ENCODE measurements at places on chromosomes 3 and 15.

- no peak for DNase-seq
Observed at GRCh38 chr3:196813903-196814302, 53.8 kb upstream of the SENP5 start.

DNA sequence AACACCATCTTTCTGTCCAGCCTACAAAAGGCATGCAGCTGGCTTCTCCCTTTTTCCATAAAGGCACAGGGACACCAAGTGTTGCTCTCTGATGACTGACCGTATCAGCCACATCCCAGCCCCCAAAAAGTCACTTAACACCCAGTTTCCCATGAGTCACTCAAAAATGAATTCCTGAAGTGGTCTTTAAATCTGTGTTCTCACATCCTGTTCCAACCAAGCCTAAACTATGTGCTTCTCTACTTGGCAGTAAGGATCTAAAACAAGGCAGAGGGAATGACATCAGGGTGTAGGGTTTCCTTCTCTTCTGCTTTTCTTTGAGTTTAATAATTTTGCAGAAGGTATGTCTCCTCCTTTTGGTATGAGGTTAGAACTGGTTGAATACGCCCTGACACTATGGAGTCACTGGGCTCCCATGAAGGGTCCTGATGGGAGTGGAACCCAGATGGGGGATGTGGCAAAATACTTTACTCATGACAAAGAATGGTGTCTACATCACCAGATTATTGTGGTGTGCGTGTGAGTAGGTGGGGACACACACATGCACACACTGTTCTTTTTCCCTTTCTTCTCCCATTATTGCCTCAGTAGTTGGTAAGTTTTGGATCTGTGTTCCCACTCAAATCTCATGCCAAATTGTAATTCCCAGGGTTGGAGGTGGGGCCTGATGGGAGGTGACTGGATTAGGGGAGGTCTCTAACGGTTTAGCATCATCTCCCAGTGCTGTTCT is 35.6 kb upstream of the CCK start:
- DNase-seq = no peak

DNA sequence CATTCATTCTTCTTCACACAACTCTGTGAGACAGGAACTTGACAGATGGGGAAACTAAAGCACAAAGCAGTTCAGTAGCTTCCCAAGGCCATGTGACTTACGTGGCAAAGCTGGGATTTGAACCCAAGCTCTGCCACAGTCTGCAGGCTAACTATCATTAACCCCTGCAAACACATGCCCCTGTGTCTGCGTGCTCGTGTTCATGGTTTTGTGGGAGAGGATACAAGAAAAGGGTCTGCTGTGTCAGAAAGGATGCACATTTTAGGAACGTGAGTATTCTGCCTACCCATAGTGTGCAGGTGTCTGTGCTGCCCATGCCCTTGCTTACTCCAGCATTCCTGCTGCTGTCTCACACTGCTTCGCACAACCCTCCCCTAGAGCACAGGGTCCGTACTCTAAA is 137.0 kb downstream of the CHDH start:
- no peak for DNase-seq

DNA sequence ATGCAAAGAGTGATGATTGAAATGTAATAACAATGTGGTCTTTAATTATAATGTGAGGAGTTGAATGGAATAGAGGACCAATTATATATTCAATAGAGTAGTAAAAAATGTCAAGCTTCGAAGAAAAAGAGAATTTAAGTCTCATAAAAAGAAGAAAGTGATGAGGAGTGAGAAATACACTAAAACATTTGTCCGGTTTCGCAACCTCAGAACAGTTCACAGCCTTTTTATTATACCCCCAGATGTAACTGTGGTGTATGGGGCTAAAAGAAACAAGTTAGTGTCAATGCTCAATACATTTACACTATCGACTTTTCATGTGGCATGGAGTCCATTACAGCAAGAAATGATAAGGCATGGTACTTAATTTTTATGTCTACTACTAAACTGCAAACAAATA is 386.5 kb upstream of the ATP11B start:
- DNase-seq = no peak

- DNase-seq = peak; percentile 74
Observed at GRCh38 chr3:145798696-145799537, 362.1 kb downstream of the PLOD2 start.

DNA sequence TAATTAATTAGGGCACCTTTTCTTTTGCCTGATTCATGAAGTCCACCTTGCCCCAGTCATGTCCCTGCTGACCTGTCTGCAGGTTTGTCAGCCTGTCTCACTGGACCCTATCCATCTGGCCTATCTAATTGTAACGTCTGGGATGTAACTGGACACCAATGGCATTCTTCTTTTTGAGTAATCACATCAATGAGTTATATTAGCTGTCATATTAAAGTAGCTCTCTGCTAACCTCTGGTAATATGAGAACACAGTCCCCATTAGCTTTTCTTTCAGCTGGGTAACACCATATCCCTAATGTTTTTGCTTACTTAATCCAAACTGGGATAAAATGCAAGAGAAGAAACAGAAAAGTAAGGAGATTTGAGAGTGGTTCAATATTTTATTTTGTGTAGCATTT is 166.2 kb upstream of the VEPH1 start:
- DNase-seq = no peak

DNA sequence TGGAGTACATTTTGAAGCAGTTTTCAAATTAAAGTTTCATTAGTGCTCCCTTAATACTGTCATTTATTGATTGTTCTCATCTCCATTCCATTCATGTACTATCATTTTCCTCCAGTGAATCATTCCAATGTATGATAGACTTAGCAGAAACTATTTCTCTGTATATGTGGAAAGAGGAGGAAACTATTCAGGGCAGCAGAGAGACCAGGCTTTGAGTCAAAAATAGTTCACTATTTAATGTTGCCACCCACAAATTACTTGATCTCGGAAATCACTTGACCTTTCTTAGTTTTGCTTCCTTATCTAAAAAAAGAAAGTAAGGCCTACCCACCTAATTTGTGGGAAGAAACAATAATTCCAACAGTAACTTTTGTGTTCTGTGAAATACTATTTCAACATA is 610.5 kb upstream of the ZNF385D start:
- no peak for DNase-seq

GRCh38 chr3:176914764-176915163 is 282.5 kb downstream of the TBL1XR1 start:
- no peak for DNase-seq

DNA sequence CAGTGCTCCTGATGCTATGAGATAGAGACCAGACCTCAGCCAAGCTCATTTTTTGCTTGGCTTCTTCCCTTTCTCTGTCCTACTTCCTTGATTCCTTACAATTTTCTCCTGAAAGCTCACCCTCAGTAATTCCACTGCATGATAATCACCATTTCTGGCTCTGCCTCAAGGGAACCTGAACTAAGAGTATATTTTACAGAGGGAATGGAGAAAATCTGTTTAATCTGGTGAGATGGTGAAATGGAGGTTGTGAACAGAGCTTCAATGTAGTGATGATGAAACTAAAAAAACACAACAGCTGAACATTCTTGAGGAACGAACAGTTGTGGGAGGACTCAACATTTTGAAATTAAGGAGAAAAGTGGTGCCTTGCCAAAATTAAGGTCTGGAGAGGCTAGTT is 16.3 kb downstream of the HHLA2 start:
- no peak for DNase-seq
